ENCODE measurements at places on chromosomes 1 and 21.

DNA sequence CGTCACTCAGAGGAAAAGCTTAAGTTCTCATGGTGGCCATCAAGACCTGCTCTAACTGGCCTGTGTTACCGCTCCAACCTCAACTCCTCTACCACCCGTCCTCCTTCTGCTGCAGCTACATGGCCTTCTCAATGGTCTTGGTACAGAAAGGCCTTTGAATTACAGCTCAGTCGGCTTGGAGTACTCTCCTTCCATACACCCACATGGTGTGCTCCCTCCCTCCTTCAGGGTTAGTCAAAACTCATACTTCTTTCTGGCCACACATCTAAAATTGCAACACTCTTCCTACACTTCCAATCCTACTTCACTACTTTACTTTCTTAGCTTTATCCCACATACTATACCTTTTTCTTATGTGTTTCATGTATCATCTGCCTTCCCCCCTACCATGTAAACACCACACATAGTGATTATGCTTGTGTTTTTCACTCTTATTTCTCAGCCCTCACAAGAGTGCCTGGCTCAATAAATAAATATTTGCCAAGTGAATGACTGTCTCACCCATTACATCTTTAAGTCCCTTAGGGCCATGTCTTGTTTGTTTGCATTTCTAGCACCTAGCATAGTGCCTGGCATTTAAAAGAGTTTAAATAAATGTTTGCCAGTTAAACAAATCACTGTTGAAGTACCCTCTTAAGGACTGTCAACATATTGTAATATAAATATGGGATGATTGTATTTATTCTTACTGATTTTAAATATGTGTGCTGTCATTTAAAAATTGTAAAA lies 37.6 kb upstream of the HMCN1 start:
- DNase-seq: no peak

- no peak for DNase-seq
Observed at GRCh38 chr1:15465674-15466073, 9.1 kb downstream of the CELA2A start.

DNA sequence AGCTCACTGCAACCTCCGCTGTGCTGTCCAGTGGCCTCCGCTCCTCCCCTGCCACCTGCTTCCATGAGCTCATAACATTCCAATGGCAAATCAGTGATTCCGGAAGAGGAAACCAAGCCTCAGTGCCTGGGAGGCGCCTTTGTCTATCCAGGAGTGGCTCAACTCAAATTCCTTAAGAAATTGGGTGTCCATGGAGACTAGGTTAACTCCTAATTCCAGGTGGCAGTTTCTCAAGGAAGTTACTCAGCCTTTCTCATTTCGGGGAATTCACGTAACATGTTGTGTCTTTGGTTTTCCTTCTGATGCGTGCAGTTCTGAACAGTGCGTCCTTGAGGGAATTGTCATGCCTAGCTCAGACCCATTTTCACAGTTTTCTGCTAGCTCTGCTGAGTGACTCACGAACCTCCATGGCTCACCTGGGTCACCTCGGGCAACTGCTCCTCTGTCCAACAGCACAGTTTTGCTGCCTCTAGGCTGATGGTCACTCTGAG lies 89.9 kb upstream of the DSCAM start:
- no peak for DNase-seq

DNA sequence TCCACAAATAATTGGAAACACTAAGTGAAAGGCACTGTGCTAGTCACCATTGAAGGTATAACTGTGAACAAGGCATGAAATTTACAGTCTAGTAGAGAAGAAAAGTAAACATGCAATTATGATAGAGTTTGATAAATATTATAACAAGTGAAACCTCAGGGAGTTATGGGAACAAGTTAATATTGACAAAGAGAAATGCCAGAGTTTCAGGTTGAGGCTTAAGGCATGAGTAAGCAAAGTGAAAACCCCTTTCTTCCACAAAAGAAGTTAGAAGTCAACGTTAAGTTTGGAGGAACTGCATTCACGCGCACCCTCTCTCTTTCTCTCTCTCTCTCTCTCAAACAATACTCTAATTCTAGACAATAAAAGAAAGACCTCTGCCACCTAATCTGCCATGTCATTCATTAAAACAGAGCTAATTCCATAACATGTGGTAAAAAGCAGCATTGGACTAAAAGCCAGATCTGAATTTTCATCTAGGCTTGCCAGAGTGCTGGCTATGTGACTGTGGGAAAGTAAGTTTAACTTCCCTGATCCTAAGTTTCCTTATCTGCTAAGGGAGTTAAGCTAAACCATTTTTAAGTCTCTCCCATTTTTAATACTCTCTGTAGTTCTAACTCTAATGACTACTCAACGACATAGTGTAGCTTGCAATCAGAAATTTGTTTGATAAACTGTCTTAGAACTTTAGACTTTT lies 22.0 kb downstream of the SLC44A5 start:
- DNase-seq: no peak

- DNase-seq: no peak
Observed at GRCh38 chr1:199983531-199983930, 44.0 kb upstream of the NR5A2 start.

GRCh38 chr1:228315484-228315944 lies 91.1 kb downstream of the TRIM11 start:
- no peak for DNase-seq

DNA sequence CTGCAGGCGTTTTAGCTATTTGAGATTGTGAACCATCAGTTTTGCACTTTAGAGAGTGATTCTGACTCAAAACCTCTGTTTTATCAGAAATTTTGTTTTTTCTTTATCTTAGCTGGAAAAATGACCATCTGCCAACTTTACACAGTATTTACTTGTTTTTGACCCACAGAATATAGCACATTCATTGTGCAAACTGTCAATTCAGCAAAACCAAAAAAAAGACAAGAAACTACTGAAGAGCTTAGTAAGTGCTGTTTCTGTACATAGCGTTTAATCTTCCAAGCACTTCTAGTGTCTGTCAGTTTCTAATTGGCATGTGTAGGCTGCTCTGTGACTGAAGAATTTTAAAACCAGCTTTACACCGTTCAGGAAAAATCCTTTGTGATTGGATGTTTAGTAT lies 76.0 kb upstream of the VANGL1 start:
- no peak for DNase-seq

DNA sequence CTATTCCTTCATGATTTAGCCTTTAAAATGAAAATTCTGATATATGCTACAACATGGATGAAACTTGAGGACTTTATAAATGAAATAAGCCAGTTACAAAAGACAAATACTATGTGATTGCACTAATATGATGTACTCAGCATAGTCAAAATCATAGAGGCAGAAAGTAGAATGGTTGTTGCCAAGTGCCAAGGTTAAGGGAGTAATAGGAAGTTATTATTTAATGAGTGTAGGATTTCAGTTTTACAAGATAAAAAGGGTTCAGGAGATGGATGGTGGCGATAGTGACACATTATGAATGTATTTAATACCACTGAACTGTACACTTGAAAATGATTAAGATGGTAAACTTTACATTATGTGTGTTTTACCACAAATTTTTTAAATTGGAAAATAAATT lies 73.1 kb upstream of the FMN2 start:
- no peak for DNase-seq

DNA sequence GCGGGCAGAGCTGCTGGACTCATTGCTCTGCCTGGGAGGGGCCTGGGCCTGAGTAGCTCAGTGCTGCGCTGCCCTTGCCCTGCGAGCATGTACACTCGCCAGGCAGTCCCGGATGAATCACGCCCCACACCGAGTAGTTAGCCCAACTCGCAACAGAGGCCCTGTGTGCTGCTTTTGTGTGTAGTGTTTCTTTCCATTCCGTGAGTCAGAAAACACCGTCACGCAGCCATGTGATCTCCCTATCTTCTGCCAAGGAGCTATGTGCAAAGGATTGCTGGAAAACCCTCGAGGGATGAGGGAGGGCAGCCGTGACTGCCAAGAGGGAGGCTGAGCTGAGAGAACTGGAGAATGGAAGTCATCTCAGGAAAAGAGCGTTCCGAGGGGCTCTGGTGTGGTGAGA lies 37.3 kb downstream of the NENF start:
- DNase-seq: no peak

GRCh38 chr1:205772607-205773032 lies 2.7 kb downstream of the RAB29 start:
- DNase-seq: no peak

DNA sequence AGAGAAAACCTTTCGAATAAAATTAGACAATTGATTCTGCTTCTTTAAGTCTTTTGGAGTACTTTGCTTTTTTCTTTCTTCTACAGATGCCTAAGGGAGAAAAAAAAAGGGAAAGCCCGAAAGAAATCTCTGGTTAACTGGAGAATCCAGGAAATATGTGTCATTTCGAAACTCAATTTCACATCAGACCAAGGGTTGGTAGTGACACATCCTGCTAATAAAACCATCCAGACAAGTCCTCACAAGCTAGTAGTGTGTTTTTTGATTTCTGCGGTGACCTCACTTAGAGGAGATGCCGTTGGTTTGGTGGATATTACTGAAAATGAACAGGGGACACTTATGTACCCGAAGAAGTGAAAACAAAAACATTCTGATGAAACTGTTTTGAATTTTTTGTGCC lies 726.5 kb upstream of the ADAMTS5 start:
- no peak for DNase-seq

- no peak for DNase-seq
Observed at GRCh38 chr1:189769448-189769847, 708.2 kb downstream of the BRINP3 start.

DNA sequence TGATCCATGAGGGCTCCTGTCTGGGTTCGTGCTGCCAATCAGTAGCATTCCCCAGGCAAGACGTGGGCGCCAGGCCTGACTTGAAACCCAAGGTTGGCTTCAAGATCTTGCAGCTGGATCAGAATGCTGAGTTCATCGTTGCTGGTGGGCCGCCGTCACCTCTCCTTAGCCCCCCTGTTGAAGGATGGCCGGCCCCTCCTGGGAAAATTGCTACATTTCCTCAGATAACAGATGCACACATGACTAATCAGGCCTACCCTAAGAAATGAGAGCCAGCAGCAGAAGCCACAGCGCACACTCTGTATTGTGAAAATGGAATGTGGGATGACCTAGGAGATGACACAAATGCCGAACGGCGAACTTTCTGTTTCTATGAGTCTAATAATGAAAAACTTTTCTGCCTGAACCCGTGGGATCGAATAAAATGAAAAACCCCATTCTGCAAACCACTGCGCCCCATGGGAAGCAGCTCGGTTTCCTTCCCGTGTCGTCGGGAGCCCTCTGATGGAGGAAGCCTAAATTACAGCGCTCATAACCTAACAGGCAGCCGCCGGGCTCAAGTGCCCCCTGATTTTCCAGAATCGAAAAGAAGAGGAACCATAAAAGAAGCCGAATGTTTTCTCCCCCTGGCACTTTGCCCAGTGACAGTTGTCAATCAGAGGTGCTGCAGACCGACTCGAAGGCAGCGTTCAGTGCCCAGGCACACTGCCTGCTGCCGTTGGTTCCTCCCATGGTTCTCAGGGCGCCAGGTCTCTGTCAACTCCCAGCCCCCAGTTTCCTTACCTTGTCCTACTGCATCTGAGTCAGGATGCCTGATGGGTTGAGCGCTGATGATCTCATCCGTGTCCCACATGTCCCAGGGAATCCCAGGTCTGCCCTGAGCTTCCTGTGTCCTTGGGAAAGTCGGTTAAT lies 38.2 kb upstream of the H6PD start:
- no peak for DNase-seq

DNA sequence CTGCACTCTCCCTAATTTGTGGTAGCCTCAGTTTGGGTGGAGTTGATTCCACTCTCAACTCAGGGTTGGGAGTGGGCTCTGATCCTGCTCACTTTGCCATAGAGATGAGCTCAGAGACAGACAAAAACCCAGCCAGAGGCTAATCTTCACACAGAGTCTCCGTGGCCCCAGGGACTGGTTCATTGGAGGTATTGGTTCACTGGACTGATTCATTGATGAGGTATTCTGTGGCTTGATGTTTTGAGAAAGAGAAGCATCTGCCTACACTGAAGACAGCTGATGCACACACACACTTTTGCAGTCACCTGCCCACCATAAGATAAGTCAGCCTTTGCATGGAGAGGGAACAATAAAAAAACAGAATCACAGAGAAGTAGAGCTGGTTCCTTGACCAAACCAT lies 183.8 kb downstream of the AJAP1 start:
- no peak for DNase-seq

DNA sequence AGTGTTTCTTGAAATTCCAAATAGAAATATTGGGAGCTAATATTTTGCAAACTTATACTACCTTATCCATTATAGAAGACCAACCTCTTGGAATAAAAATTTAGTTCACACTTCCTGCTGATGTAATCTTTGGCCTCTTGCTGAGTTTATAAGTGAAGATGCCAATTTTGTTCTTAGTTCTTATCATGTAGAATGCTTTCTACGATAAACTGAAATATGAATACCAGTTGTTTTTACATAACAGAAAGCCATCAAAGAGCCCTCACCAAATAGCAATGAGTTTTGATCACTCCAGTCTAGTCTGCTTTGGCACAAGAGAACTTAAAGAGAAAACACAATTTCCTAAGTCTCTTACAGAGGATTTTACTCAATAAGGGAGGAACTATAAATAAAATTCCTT lies 89.5 kb downstream of the DENND1B start:
- no peak for DNase-seq

DNA sequence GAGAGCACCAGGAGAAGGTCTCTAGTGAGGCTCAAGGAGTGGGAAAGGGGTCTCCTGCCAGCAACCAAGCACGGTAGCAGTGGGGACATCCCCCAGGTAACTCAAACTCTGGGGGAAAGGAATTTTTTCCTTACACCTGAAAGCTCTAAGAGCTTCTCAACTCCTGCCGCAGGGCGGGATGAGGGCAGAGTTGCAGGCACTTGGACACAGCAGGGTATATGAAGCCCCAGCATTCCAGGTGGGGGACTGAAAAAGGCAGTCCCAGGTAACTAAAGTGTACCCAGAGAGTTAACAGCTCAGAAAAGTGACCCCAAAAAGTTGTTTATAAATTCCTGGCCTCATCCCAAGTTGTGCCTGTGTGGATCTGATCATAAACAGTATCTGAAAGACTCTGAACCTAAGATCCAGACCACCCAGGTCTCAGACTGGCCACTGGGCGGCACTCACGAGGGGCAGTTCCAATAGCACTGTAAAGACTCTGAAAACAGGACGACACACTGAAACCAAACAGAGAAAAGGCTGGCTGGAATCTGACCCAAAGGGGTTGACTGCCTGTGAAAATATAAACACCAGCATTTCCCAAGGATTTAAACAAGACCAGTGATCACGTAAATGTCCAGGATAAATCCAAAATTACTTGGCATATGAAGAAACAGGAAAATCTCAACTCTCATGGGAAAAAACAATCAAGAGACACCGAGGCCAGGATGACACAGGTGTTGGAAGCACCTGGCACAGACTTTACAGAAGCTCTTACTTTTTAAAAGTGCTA lies 47.5 kb downstream of the HSF2BP start:
- DNase-seq: peak; percentile 52

DNA sequence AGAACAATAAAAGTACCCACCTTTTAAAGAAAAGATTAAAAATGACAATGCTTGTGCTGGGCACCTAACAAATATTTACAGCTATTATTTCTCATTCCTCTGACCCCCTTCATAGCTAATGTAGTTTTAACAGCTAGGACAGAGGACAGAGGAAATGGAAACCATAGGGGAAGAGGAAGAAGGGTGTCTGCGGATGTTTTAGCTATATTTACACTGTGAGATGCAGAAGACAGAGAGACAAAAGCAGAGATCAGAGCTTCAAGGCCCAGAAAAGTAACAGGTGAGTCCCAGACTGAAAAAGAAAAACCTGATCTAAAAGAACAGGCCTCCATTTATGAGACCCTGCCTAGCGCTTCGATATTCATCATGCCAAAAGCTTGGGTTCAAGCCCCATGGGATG lies 72.0 kb downstream of the ZNF281 start:
- DNase-seq: no peak
